ENCODE measurements at places on chromosomes 6 and 20. TPM values are rescaled to one million over a fixed set of nuclear protein-coding genes. Genes with fewer than 3 reads are reported as not detected.
A peak's percentile ranks its signal among the peaks of the same experiment; 100 is the strongest.

DNA sequence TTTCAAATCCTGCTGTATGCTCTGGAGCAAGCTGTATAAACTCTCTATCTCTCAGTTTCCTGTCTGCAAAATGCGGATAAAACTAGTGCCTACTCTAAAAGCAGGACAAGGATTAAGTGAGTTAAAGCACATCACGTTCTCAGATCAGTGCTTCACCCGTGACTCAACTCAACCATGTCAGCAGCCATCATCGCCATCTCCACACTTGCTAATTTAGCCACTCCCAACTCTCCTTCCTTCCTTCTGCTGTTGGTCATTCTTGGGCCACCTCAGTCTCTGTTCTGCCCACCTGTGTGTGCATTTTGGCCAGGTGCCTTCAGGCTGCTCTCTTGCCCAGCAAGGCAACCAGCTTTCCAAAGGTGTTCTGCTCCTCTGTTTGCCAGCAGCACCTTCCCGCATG is 260.0 kb upstream of the CDYL start:
- DNase-seq, result no peak

FAM217A gene
- not detected for total RNA-seq

TBXT gene
- total RNA-seq, result not detected

GRCh38 chr20:15976047-15976736 is 597.1 kb downstream of the KIF16B start:
- DNase-seq, result no peak

TPD52L1 gene
- total RNA-seq, result not detected

ACSS1 gene
- total RNA-seq, result 17.7 TPM

DNA sequence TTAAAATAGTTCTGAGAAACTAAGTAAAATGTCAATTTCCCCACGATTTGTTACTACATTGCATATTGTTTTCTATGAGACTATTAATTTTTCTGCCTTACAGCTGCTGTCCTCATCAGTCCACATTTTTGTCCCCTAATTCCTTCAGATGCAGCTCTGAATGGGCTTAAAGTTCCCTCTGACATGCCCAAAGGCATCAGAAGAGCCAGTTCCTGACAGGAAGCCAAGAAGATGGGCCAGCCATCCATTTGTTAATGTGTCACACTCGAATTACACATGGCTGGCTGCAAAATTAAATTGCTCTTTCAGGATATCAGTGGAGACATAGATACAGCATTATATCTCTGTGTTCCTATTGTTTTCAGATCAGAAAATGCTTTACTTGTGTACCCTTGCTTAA is 1223.0 kb downstream of the EPHA7 start:
- DNase-seq, result no peak

DNA sequence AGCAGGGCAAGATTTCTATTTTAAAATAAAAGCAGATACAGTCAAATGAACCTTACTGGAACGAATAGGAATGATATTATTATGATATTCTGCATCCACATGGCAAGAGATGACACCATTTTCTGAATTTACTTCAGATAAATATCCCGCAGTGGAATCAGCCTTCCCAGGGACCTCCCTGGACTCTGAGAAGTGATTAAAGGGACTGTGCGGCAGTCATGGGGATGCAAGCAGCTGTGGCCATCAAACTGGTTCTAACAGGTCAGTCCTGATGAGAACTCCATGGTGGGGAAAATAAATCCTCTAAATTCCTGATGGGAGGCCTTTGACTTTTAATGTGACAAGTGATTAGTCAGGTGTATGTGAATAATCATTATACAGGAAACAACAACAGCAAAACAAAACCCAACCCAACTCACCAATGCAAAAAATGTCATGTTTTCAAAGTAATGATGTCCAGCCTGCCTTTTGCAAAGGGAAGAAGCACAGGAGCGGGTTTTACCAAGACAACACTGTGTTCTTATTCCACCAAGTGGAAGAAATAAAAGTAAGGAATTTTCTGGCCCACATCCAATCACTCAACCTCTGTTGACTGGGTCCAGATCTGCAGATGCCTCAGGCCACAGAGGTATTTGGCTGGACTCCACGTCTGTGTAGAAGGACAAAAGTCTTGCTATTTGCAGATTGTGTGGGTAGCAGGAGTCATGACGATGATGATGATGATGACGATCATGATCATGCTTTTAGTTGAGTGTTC is 61.9 kb upstream of the CITED2 start:
- no peak for DNase-seq

DNA sequence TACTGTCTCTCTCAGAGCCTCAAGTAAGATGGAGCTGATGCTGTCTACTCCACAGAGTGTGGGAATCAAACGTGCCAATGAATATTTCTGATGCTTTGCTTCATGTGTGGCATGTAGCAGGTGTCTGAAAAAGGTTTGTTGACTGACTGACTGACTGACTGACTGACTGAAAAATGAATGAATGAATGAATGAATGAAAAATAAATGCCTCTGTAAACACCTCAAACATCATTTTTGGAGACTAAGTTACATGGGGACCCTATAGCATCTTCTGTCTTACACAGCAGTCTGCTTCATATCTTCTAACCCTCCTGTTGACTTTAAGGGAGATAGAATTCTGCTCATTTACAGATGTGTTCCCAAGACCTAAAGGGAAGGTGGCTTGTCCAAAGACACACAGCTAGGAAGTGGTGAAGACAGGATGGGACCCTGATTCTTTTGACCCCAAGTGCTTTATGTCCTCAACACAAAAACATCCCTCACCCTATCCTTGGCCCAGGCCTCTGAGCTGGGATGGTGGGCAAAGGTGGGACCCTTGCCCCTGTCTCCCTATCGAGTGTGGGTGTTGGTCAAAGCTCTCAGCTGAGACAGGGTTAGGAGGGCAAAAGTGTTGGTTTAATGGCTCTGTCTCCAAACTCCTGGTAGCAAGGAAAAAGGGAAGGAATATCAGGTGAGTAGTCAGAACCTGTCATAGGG is 104.4 kb downstream of the TOX2 start:
- DNase-seq, result no peak

DNA sequence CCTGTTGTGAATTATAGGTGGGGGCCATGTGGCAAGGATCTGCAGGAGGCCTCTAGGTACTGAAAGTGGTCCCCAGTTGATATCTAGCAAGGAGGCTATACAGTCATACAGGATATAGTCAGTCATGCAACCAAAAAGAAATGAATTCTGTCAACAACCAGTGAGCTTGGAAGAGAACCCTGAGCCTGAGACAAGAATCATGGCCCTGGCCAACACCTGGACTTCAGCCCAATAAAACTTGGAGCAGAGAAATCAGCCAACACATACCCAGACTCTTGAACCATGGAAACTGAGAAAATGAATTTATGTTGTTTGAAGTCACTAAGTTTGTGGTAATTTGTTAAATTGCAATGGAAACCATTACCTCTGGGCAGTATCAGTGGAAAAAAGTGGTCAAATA is 370.2 kb downstream of the KIF16B start:
- no peak for DNase-seq

- no peak for DNase-seq
Measured at GRCh38 chr6:30206152-30206551, 7.1 kb downstream of the TRIM26 start.

- no peak for DNase-seq
Measured at GRCh38 chr6:139330306-139330705, 38.5 kb upstream of the TXLNB start.

MYB gene
- total RNA-seq, result 4.7 TPM

DNA sequence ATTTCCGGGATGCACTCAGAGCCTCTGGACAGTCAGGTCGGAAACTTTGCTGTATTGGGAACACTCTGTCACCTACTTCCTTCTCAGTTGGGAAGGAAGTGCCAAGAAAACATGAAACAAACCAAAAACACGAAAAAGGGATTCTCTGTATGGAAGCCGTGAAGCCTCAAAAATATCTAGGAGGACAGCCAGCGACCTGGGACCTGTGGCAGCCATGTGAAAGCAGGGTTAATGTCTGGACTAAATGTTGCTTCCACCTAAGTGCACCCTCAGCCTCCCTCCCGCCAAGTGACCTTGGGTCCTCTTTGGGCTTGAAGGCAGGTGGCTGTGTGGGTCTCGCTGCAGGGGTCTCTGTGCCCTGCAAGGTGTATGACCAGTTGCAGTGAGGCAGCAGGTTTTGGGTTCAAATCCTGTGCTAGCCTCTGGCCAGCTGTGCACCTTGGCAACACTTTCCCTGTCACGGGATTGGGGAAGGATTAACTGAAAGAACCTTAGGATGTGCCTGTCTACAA is 851 bp downstream of the MAVS start:
- DNase-seq, result no peak

BCL2L1 gene
- 9.5 TPM for total RNA-seq

DNA sequence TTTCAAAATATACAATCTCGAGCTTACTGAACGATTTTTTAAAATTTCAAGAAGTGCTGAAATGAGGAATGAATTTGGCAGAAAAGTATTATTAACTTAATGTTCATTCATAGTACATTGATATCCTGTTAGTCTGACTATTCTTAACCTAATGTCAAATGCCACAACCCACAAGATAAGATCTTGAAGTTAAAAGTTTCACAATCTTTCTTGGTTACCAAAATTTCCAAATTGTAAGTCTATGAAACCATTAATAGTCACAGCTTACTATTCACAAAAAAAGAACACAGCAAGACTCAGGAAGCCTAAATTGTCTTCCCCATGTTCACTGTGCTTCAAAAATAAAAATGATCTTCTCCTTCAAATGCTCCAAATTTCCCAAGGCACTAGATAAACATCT is 71.3 kb downstream of the HACE1 start:
- DNase-seq, result no peak

DNA sequence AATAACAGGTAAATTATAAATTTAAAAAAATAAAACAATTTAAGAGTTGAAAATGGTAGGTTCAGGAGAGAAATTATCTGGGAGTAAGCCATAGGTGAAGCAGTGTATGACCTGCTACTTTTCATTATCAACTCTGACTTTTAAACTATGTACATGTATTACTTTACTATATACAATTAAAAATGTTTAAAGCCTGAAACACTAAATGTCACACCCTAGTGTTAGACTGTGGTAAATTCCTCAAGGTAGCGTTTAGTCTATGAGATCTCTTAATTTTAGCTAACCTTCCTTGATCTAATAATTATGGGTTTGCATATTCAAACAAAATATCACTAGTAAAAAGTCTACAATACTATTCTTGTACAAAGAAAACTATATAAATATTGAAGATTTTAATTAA is 22.3 kb upstream of the TBC1D32 start:
- no peak for DNase-seq

DNA sequence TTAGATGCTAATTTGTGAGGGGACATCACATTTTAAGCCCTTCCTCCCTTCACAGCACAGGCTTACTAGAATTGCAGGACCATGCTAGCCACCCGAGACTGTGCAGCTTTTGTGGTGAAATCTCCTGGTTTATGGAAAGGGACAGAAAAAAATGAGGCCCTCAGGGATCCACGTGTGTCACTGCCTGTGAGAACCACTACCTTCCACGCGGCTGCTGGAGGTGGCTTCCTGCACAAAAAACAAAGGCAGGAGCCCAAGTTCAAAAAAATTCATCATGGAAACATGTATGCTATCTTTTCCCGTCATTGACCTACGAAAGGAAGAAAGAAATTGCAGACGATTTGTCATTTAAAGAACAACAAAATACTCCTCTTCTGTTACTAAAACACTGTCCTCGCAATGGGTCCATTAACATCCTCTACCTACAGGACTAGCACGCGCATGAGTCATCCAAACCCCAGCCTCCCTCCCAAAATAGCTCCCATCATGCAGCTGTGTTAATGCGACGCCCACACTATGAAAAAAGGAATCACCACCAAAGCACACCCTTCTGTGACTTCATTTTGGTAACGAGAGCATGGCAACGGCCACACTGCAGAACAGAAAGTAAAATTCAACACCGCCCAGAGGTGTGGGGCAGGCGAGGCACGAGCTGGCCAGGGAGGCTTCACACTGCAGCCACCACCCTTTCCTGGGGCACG is 45.7 kb downstream of the RAMACL start:
- peak; percentile 15 for DNase-seq

- no peak for DNase-seq
Measured at GRCh38 chr6:112086744-112087135, 542 bp downstream of the TUBE1 start.

TCEA2 gene
- total RNA-seq, result 18.2 TPM

DNA sequence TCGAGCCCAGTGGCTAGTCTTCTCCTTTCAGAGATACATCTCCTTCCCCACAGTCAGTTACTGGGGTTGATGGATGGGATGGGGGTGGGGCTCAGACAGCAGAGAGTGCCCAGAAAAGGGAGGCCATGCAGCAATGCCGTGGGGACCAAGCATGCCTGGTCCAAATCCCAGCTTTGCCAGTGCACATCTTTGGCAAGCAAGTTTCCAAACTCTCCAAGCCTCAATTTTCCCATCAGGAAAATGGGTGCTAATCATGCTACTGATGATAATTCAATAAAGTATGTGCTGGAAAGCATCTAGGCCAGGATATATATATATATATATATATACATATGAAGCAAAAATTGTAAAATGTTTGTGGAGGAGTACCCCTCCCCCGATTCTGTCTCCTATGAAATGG is 78.9 kb downstream of the CD40 start:
- no peak for DNase-seq

TRIM15 gene
- total RNA-seq, result not detected

GRCh38 chr6:166567107-166567506 is 19.4 kb downstream of the RAMACL start:
- no peak for DNase-seq

- DNase-seq, result no peak
Measured at GRCh38 chr6:3014675-3015066, 15.0 kb downstream of the NQO2 start.

GRCh38 chr20:64131406-64131805 is 24.0 kb upstream of the NPBWR2 start:
- no peak for DNase-seq

DNA sequence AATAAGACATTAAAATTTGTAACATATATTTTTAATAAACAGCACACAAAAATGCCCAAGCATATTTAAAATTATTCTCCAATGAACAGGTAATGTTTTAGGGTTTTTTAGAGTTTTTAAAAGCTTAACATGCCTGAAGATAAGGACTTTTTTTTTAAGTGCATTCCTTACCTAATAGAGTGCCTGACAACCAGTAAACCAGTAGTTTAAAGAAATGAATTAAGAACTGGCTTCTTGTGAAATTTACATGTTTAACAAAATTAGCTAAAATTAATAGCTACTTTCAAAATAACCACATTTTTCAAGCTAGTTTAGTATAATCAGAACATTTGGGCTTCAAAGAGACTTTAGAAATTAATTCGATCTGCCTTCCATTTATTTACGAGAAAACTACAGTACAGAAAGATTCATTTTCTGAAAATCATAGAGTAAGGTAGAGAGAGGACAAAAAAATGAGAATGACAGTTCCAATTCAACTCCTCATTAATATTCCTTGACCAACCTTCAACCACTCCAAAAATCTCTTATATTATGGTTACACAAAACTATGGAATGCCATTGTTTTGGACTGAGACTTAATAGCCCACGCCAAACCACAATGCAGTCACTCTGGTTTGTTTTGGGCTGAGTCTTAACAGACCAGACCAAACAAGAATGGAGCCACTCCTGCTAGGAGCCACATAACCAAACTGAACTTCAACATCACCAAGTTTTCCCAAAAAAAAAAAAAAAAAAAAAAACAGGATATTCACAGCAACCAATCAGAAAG is 5.7 kb upstream of the PLN start:
- no peak for DNase-seq

GRCh38 chr6:104653781-104654180 is 205.9 kb downstream of the HACE1 start:
- DNase-seq, result no peak
